Retina (tissue), 1 donor: ENCODE measurements at places on chromosomes 7 and 10.
A peak's percentile ranks its signal among the peaks of the same experiment; 100 is the strongest.

- DNase-seq: no peak
Observed at GRCh38 chr10:21885940-21886339, 117.6 kb downstream of the DNAJC1 start.

- DNase-seq: peak; percentile 40
Observed at GRCh38 chr10:10644008-10644646, 373.5 kb upstream of the CELF2 start.

- DNase-seq: no peak
Observed at GRCh38 chr10:28293236-28294168, 9.4 kb downstream of the MPP7 start.

- DNase-seq: no peak
Observed at GRCh38 chr10:130808686-130809085, 502.8 kb downstream of the TCERG1L start.

DNA sequence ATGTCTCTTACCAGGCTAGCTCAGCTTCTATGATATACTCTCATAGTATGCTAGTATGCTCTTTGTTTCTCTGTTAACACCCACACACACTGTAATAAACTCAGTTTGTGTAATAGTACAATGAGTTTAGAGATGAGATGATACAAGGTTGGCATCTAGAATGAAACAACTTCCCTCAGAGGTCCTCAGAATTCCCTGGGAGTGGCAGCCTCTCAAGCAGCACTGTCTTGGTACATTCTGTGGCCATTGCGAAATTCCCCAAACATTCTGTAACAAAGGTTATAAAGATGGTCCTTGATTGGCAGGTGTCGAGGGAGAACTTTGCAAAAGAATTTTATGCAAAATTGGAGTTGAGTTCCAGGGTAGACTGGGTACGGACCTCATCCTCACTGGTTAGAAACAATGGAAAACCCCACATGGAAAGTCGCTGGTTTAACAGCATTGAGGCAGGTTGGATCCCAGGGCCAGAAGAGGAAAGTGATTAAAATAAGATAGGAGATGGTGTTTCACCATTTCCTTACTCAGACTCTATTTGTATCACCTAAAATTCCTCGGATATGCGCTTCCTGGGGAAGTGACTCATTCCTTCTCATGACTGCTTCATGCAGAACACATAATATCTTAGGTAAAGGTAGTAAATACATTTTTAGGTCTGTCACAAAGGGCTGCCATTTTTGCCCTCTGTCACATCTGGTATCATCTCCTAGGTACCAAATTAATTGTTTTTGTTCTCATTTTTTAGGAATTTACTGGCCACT lies 657.8 kb downstream of the SORCS1 start:
- DNase-seq: no peak

DNA sequence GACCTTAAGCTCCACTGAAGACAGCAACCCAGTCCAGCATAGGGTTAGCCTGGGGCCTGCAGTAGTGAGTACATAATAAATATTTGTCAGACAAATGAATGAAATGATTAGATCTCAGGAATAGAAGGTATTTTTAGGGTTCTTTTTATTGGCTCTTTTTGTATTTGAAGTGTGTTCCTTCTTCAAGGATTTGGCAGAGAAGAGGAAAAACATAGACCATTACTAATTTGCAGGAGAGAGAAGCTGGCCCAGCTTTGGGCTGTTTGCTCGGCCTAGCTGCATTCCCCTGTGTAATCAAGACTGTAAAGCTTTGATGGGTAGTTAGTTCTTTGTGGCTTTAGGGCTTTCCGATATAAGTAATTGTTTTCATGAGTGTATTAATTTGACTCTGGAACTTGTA lies 64.2 kb downstream of the CNNM2 start:
- DNase-seq: no peak

GRCh38 chr10:102642736-102643335 lies 1.4 kb upstream of the TRIM8 start:
- DNase-seq: peak; percentile 86

- no peak for DNase-seq
Observed at GRCh38 chr10:129653861-129654260, 186.8 kb downstream of the MGMT start.

GRCh38 chr7:69674701-69675182 lies 76.5 kb downstream of the AUTS2 start:
- no peak for DNase-seq

DNA sequence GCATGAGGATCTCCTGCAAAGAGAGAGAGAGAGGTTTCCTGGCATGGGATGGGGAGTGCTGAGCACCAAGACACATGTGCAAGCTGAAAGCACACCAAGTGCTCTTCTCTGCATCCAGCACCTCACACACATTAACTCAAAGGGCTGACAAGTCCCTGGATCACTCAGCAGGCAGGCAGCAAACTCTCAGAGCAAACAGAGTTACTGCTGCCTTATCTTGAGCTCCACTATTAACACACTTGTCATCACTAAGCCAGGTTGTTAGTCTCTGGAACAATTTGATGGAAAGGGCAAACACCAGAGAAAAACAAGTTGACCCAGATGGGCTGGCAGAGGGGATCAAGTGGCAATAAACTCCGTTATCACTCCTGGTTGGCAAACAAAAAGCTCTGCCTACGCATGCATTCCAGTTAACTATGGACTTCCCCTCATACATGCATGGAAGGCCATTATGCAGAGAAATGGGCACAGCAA lies 349.9 kb downstream of the KCNMA1 start:
- no peak for DNase-seq

DNA sequence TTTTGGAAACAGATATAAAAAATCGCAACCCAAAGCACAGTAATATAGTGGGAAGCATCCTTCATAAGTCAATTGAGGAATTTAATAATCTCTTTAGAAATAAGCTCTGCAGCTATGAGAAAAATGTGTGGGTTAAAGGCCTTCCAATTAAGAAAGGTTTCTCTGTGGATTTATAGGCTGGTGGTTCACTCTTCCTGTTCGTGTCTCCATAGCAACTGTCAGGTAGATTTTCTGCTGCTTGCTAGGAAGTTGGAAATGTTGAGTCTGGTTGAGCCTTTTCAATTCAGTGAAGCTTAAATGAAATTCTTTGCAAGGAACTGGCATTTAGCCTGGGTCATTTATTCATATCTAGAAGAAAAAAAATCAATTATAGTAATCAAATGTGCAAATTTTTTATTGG lies 652.8 kb upstream of the CELF2 start:
- DNase-seq: peak; percentile 44

DNA sequence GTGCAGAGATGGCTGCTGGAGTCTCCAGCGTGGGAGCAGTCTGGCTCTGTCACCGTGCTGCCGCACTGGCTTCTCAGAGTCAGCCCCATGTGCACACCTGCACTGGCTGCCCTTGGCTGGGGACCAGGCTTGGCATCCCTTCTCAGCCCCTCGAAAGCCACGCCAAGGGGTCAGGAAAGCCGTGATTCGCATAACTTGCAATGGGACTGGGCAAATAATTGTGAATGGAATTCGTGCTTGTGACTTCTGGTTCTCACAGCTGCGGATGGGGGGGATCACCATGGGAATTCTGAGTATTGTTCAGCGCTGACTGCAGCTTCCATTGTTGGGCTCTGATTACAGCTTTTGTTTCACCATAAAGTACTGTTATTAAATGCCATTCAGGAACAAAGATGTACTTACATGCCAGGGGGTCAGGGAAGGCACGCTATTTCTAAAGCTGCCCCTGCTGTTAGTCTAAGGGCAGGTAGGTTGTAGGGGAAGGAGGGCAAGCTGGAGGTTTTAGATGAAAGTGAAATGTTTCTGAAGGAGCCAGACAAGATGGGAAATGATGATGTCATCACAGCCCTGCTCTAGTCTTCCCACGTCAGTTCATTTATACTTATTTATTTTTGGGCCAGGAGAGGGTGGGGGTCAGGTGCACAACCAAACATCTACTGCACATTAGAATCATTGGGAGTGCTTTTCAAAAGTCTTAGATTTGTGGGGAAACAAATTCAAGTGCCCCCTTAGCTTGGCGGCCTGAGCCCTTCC lies 5.8 kb upstream of the PLEKHA1 start:
- peak; percentile 37 for DNase-seq

- DNase-seq: no peak
Observed at GRCh38 chr10:63707254-63707910, 186.2 kb downstream of the REEP3 start.

DNA sequence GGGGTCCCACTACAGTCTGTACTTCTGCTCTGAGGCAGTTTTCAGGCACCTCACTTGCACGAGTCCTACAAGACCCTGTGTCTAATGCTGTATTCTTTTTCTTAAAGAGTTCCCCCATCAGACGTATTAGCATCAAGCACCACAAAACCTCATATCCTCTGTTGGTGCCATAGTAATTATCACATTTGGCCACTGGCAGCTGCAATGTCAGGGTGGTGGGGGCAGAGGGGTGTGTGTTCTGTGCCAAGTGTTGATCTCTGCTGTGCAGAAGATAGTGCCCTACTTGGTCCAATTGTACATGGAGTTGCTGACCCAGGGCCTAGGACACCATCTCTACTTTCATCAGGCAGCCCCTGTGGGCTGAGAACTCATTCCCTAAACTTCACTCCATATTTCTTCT lies 20.0 kb upstream of the JAZF1 start:
- DNase-seq: no peak

GRCh38 chr7:92785923-92786322 lies 50.5 kb downstream of the CDK6 start:
- no peak for DNase-seq

GRCh38 chr7:51700593-51701215 lies 384.1 kb upstream of the COBL start:
- DNase-seq: no peak

DNA sequence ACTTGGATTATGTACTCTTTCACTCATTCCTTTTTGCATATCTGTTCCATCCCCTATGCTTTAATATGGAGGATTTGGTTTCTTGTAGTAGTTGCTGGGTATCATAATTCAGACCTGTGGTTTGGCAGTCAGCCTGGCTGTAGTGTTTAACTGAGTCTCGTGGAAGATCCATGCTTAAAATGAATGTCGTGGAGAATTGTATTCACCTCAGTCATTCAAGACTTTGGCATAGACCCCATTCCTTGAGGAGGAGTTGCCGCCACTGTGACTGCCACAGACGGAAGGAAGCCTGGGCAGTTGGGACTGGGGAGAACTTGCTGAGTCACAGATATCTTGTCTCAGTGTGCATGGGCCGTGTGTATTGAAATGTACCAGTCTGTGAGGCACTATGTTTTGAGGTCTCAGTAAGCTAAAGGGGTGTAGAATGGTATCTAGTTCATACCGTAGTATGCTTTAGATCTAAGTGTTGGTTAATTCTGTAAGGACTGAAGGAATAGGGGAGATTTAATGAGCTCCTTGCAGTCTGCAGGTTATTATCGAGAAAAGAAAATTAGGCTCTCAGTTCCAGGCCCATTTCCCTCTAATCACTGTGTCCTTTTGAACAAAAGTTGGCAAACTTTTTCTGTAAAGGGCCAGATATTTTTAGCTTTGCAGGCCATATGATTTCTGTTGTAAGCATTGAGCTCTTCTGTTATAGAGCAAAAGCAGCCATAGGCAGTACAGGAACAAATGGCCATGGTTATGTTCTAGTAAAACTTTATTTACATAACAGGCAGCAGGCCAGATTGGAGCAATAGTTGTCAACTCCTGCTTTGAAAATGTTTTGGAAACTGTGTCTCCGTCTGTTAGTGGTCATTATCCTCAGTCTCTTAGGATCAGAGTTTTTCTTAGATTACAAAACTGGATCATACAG lies 76.8 kb downstream of the TPST1 start:
- DNase-seq: no peak

DNA sequence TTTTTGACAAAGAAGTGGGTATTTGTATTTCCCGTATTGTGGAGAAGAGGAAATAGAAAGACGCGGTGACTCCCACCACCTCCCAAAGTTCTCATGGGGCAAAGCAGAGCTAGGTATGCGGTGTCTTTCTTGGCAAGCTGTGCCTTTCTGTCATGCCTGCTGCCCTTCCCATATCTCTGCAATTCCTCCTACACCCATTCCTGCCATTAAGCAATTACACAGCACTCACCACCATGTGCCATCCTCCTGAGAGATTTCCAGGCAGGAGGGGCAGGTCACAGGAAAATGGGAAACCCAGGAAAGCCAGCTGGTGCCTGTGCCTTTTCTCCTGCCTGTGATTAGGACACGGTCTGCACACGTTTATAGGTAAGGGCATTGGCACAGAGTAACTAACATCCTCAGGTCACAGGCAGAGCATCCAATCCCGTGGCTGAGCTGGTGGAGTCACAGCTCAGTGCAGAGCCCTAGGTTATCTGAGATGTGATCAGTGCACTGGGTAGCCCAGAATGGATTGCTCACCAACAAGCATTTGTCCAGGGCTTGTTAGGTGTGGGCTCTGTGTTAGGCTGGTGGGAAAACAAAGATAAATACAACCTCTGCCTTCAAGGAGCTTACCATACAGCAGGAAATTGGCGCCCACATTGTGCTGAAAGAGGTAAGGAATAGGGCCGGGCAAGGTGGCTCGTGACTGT lies 9.4 kb upstream of the CRTAC1 start:
- DNase-seq: no peak

- no peak for DNase-seq
Observed at GRCh38 chr7:10257438-10257837, 716.2 kb upstream of the PHF14 start.

DNA sequence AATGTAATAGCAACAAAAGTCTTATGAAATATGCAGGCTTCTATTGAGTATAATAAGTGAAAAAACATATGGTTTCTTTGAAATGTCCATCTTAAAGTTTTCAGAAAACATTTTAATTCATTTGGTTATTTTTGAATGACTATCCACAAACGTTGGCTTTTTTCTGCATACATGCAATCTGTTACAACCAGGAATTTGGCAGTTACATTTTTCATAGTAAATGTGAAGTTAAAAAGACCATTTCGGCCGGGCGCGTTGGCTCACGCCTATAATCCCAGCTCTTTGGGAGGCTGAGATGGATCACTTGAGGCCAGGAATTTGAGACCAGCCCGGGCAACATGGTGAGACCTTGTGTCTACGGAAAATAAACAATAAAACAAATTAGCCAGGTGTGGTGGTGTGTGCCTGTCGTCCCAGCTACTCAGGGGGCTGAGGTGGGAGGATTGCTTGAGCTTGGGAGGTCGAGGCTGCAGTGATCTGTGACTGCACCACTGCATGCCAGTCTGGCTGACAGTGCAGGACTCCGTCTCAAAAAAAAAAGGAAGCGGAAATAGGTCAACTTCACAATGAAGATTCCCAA lies 73.9 kb upstream of the NMT2 start:
- no peak for DNase-seq

- DNase-seq: peak; percentile 38
Observed at GRCh38 chr10:69957886-69958555, 94.6 kb upstream of the MACROH2A2 start.

DNA sequence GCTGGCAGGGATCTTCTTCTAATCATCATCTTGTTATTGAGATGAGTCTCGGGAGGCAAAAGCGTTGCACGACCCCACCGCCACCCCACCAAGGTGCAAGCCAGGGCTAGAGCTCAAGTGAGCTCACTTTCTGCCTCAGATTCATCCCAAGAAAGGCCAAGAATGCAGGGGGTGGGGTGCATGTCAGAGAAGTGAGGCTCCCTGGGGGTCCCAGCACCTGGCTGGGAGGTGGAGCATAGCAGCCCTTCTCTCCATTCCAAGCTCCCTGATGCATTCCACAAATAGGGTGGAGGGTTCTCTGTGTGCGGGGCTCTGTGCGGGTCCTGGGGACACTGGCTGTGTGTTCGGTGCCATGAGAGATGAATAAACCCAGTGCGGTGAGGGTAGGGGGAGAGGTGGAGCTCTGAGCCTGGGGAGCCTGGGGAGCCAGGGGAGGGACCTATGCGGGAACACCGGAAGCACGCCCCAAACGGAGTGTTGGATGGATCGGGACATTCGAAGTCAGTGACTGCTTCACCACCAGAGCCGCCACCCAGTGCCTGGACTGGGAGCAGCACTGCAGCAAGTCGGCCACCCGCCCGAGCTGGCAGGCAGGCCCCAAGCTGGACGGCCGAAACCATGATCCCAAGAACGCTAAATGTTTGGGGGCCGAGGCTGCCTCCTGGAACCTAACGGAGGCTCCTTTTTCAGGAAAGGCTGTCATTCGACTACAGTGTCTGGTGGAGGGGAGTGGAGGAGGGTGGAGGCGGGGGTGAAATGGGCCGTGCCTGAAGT lies 17.9 kb upstream of the HMX3 start:
- peak; percentile 34 for DNase-seq
